Stimulated activated CD4-positive, alpha-beta T cell treated with anti-CD3 and anti-CD28 coated beads, TNF-alpha, amount 100 ng/mL, for 4 hours (primary cell): ENCODE measurements at places on chromosomes 11 and 22.

DNA sequence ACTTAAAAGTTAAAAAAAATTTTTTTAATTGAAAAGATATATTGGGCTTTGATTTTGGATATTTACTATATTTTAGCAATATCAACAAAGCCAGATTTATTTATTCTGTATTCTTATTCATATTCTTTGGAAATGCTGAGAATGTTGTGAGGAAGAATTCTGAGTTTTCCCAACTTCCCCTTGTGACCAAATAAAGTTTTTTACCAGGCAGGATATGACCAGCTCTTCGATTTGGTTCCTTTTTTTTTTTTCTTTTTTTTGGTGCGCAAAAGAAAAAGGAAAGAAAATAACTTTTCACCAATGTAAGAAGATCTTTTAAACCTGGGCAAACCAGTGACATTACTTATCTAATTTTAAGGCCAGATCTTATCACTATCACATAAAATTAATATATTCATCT lies 12.9 kb downstream of the TCP11L1 start:
- DNase-seq: no peak

GRCh38 chr11:83852012-83852411 lies 565.8 kb upstream of the CCDC90B start:
- DNase-seq: no peak

GRCh38 chr11:121914508-121915059 lies 201.4 kb downstream of the BLID start:
- DNase-seq: no peak

GRCh38 chr11:496834-497564 lies 10.0 kb downstream of the RNH1 start:
- DNase-seq: no peak

- DNase-seq: no peak
Observed at GRCh38 chr11:72951888-72952287, 137.7 kb downstream of the ATG16L2 start.

- no peak for DNase-seq
Observed at GRCh38 chr22:48453171-48453570, 1374.5 kb downstream of the BRD1 start.

DNA sequence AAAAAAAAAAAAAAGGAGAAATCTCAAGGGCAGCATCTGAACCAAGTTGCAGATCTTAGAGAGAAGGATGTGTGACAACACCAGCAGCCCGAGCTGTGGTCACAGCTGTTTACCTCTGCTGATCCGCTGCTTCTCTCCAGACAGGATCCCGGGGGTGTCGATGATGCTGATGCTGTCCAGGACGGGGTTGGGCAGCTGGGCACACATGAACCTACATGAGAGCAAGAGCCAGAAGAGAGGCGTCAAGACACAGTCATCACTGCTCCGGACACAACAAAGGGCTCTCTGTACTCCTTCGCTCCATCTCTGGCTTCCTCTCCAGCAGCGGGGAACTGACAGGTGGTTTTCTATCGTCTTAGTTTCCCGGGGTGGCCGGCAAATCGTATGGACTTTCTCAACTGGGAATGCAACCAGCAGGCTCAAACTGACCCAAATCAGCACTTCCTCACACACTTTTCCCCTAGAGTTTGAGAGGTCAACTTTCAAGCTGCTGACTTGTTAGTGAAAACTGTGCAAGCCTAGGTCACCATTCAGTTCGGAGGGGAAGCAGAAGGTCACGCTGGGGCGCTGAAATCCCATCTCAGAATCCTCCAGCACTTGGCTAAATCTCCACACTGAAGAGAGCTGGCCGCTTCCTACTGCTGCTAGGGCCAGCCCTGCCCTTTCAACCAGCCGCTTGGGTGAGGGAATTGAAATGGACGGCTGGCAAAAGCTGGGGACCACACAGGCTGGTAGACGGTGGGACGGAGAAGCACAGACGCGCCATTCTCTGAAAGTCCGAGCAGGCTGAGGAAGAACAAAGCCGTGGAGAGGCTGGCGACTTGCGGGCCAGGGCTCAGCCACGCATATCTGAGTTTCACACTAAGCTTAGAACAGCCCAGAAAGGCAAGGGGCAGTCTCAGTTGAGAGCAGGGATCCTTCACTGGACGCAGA lies 3.8 kb downstream of the EHD1 start:
- DNase-seq: no peak

DNA sequence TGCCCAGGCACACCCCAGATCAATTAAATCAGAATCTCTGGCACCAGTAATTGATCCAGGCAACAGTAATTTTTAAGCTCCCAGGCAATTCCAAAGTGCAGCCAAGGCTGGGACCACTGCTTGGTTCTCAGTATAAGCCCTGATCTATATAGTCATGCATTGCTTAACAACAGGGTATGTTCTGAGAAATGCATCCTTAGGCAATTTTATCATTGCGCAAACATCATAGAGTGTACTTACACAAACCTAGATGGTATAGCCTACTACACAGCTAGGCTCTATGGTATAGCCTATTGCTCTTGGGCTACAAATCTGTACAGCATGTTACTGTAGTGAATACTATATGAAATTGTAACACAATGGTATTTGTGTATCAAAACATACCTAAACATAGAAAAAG lies 651 bp upstream of the C11orf42 start:
- no peak for DNase-seq

GRCh38 chr22:38489561-38490145 lies 16.5 kb downstream of the DDX17 start:
- DNase-seq: no peak

DNA sequence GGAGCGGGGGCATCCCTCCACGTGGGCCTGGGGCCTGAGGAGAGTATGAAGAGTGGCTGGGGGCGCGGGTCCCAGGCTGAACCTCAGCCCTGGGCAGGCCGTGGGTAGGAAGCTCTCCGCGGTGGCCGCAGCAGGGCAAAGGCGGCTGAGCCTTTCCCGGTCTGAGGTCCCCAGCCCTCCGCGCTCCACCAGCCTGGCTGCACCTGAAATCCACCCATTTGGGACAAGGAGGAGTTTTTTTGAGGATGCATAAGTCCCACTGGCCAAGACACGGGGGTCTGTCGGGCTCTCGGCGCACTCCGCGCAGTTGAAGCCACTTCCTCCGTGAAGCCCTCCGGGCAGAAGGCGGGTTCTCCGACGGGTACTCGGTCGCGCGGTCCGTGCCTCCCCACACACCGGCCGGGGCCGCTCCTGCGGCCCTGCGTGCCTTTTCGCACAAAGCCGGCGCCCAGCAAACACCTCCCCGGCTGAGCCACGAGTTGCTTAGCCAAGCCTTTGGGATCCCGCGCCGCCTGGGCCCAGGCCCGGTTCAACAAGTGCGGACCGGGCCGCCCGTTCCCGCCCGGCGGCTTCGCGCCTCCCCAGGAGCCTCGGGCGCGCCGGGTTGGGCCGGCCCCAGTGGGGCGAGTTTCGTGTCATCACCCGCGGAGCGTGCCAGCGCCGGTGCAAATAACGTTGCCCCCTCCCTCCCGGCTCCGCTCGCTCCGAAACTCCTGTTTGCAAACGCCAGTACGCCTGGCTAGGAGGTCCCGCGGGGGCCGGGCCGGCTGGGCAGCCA lies 666 bp upstream of the OVOL1 start:
- no peak for DNase-seq

GRCh38 chr11:65785319-65786007 lies 1.4 kb upstream of the OVOL1 start:
- DNase-seq: no peak

DNA sequence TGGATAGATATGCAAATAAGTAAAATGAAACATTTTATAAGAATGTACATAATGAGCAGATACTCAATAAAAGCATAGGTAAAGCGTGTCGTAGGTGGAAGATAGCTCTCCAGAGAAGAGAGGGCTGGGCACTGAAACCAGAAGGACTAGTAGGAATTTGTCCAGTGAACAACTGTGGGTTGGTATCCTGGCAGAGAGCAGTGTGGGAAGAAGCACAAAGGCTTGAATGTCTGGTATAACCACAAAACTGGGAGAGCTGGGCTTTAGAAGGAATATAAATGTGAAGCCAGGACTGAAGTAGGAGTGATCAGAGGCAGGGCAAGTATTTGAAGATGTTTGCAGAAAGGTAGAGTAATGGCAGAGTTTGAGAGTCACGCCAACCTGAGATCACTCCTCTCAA lies 33.1 kb upstream of the CARD16 start:
- DNase-seq: no peak

GRCh38 chr11:94147433-94147845 lies 18.8 kb downstream of the PANX1 start:
- no peak for DNase-seq

DNA sequence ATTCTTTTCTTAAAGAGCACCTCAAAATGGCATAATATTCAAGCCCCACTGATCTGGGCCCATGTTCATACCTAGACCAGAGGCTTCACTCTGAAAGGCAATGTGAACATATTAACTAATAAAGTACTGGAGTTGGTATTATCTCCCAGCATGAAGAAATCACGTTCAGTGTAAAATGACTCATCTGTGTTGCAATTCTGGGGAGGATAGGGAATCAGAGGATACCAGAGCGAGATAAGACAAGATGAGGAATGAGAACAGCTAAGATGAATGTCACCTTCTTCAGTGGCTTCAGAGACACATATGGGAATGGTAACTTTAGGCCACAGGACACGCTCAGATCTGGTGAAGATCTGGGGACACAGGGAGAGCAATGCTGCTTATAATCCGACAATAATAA lies 121.1 kb downstream of the NTM start:
- no peak for DNase-seq

- DNase-seq: no peak
Observed at GRCh38 chr11:85647078-85647477, 689 bp upstream of the TMEM126A start.

DNA sequence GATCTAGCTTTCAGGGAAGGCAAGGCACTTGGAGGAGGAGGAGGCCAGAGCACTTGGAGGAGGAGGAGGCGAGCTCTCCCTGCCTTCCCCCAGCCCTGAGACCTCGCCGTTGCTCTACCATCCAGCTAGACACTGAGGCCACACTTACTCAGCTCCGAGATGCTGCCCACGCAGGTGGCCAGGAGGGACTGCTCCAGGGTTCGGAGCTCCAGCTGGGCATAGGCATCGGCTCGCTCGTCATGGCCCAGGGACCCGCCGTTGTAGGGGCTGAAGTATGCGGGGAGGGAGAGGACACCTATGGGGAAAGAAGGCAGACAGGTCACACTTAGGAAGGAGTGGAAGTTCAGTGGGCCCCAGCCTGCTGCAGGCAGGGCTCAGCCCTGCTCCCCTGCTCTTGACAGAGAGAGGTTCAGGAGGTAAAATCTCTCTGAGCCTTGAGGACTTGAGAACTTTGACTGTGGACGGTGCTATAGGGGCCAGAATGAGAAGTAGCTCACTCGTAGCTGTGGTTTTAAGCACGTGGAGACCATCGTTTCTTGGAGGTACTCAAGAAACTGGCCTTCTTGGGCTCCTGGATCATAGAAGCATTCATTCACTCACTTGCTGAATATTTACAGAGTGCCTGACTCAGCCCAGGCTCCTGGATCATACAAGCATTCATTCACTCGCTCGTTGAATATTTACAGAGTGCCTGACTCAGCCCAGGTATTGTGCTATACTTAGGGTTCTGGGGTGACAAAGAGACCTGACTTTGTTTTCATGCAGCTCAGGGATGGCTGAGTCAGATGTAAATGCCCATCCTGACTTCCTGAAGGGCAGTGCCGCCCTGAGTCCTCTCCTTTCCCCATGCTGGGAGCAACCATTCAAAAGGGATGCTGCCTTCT lies 99.2 kb downstream of the NAT10 start:
- DNase-seq: no peak

GRCh38 chr11:72975778-72976521 lies 161.7 kb downstream of the ATG16L2 start:
- no peak for DNase-seq

DNA sequence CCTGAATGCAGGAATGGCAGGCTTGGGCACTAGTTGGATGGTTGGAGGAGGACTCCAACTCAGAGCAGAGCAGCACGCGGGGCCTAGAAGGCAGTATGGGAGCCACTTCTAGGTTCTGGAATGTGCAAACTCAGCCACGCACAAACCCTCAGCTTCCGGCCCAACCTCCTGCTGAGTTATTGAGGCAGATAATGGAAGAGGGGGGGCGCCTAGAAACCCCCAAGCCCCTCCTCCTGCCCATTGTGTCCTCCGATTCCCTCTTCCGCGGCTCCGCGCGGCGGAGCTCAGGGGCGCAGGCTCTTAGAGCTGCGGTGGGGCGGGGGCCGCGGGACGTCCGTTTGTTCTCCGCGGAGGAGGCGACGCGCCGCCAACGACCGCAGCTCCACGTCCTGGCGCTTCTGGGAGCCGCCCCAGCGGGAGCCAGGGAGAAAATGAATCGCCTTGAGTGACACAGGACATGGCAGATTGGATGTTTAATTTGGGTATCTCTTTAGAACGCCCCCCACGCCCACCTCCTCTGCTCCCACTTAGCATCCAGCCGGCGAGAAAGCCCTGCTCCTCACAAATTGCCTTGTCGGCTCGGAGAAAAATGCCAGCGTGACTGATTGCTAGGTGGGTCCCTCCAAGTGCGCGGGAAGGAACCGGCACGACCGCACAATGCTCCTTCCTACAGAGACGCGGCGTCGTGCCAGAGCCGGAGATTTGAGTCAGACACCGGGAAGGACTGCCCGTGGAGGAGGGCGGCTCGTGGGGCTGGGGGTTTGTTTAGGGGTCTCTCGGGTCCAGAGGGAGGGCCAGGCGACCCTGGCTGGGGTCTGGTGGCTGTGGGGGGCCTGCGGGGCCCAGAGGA lies 144.6 kb downstream of the NECTIN1 start:
- no peak for DNase-seq

DNA sequence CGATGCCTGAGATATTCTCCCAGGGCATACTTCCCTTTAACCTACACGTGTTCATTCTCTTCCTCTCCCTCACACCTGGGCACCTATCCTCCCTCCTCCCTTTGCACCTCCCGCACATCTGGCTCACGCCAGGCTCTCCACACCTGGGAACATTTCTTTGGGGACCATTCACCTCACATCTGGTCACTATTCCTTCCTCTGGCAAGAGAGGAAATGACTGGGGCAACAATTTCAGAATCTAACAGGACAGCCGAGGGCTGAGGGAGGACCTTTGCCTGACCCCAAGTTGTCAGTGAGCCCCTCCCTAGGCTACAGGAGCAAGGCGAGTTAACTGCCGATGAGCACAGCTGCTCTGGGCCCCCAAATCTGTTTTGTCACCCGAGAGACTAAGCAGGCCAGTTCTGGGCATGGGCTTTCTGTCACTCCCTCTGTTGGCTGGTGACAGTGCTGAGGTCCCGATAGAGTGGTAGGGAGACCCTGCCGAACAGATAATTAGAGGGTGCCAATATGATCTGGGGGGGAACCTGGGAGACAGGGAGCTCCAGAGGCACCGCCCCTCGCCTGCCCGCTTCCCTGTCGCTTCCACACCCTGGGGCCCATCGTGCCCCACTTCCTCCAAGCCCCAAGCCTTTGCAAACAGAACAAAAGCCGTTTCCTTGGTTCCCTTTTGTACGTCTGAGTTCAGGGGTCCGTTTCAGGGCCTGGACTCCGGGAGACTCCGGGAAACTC lies 45.6 kb downstream of the EIF3F start:
- DNase-seq: no peak

GRCh38 chr11:765025-765801 lies 12.1 kb downstream of the GATD1 start:
- DNase-seq: no peak

DNA sequence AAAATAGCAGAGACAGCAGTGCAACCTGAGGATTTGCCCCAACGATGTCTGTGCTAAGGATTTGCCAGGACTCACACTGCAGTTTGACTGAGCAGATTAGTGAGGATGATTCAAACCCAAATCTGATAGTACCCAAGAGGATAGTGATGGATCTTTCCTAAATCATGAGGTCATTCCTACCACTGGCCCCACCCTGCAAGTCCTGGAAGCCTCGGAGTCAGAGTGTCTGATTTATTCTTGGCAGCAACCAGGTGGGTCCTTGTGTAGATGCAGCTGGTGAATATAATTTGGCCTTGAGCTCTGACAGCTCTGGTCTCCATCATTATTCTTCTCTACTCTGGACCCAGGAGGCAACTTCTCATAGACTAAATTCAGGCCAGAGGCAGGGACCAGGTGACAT lies 179.3 kb upstream of the RAG2 start:
- DNase-seq: no peak

GRCh38 chr11:62108017-62108750 lies 15.6 kb upstream of the INCENP start:
- DNase-seq: no peak
